COR-L47 (cell line): ENCODE measurements at places on chromosomes 1 and 21.

- DNase-seq = no peak
Measured at GRCh38 chr1:93679546-93679945, 2.1 kb downstream of the BCAR3 start.

GRCh38 chr1:44296086-44296485 lies 59.0 kb downstream of the ERI3 start:
- no peak for DNase-seq

GRCh38 chr1:207923561-207923960 lies 12.6 kb upstream of the CD34 start:
- DNase-seq = no peak

GRCh38 chr21:41399246-41399800 lies 26.7 kb upstream of the MX1 start:
- DNase-seq = no peak

- DNase-seq = no peak
Measured at GRCh38 chr1:192602757-192603156, 27.2 kb downstream of the RGS1 start.

DNA sequence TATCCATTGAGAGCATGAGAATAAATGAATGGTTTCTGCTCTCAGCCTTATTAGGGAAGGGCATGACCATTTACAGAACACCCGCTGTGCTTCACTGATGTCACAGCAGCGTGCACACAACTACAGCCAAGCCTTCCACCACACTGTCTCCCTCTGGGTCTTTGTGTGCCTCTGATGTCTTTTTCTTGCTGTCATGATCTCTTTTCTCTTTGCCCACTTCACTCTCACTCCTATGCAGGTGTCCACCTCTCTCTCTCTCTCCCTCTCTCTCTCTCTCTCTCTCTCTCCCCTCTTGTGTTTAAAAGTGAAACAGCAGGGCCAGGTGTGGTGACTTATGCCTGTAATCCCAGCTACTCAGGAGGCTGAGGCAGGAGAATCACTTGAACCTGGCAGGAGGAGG lies 232.5 kb upstream of the JUN start:
- no peak for DNase-seq

GRCh38 chr1:206809504-206810084 lies 37.3 kb upstream of the IL10 start:
- peak; percentile 17 for DNase-seq

GRCh38 chr1:186420923-186421322 lies 40.0 kb downstream of the PDC start:
- no peak for DNase-seq

DNA sequence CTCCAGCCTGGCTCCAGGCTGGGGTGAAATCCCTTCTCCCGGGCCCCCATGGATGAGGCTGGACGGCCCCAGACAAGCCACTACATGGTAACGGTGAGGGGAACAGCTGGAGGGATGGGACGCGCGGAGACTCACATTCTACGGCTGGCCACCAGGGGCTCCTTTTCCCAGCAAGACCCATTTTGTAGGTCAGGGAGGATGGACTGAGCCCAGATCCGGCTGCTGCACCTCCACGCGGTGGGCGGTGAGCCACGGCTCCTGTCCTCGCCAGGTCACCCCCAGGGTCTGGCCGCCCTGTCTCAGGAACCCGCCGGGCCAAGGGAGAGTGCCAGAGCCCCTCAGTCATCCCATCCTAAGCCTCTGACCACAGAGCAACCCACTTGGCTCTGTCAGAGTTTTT lies 75.0 kb upstream of the ACTRT2 start:
- no peak for DNase-seq

DNA sequence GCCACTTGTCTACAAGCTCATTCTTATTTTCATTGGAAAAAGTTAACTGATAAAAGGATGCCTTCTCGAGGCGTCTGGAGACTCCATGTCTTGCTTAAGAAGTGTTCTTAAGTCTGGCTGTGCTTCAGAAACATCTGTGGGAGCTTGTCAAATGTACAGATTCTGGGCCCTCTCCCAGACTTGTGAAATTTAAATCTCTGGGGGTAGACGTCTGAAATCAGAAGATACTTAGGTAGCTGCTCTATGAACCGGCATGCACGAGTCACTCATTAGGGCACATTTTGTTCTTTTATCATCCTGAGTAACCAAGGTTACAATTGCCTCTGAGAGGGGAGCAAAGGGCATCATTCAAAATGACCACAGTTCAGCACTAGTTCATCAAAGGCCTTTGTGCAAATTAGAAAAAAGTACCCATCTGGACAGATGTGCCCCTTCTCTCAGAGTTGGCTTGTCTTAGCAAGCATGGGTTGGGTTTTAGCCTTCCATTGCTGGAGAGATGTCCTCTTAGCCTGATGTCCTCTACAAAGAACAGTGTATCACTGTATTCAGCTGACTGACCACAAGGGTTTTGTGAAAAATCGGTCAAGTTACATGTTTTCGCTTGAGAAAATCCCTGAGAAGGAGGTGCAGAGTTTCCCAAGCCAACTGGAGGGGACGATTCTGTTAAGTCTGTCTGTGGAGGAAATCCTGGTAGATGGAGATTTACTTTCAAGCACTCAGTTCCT lies 156.9 kb downstream of the ASTN1 start:
- no peak for DNase-seq

GRCh38 chr1:75991497-75992114 lies 59.4 kb upstream of the ASB17 start:
- peak; percentile 82 for DNase-seq

GRCh38 chr1:93925206-93925605 lies 16.0 kb upstream of the GCLM start:
- no peak for DNase-seq

DNA sequence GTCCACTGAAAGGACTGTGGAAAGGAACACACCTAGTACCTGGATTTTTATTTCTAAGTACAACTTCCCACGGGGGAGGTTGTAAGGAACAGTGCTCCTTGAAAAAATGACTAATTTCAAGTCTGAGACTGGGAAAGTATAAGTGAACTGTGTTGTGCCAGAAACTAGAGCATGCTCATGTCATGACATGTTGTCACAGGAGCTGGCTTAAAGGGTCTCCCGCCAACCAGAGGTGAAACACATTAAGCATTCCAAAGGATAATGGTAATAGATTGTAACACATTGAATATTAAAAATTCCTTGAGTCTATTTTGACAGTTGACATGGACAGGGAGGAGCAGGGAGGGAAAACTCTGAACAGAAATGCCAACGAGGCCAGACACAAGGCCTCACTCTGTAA lies 6.3 kb downstream of the ATP2B4 start:
- DNase-seq = no peak

- DNase-seq = no peak
Measured at GRCh38 chr1:214364786-214365295, 83.9 kb downstream of the SMYD2 start.

- DNase-seq = no peak
Measured at GRCh38 chr1:232861107-232861506, 55.9 kb downstream of the MAP10 start.

GRCh38 chr21:26003404-26003803 lies 167.2 kb downstream of the APP start:
- no peak for DNase-seq

DNA sequence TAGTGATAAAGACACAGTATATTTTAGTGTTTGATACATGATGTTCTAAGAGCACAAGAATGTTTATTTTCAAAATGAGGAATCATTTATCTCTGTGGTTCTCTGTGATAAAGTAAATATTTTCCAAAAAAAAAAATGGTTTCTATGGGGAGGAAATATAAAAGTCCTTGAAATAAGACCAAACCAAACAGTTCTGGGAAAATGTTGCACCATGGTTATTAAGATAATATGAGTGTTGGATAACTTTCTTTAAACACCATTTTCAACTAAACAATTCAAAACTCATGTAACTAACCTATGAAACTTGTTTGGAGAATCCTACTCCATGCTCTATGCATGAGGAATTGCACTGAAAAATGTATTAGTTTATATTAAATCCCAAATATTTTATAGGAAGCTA lies 184.6 kb downstream of the KCNT2 start:
- DNase-seq = no peak

DNA sequence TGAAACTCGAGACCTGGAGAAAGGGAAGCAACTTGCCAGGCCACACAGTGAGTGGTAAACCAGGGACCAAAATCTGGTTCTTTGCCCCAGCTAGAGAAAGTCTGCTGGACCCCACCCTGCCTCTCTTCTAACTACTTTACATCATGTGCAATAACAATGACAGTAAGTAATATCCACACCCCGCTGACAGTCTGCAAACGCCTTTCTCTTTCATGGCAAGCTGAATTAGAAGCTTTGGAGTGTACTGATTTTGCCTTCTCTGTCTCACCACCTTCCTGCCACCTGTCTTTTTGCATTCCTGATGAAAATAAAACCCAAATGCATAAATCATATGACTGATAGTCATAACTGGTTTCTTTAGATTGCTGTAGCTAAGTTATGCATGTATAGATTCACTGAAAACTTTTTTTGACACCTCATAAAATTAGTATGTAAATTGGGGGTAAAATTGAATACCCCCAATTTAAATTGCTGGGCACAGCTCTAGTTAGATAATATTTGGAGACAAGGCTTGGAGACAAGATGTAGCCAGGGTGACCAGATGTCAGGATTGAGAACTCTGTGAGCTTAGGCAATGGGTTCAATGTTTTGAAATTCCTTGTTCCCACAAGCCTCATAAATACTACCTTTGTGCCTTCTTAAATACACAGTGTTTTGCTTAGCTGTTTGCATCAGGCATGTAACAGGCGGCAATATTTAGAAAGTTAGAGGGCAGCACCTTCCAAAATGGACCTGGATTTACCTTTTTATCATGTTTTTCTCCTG lies 73.5 kb downstream of the ST6GALNAC5 start:
- DNase-seq = no peak

GRCh38 chr1:116291024-116291423 lies 82.0 kb upstream of the ATP1A1 start:
- no peak for DNase-seq
